Stimulated activated CD4-positive, alpha-beta T cell treated with anti-CD3 and anti-CD28 coated beads, TNF-alpha, amount 100 ng/mL, for 4 hours (primary cell): ENCODE measurements at places on chromosomes 13 and 19.

GRCh38 chr13:110683203-110683883 is 22.6 kb downstream of the CARS2 start:
- DNase-seq: no peak

DNA sequence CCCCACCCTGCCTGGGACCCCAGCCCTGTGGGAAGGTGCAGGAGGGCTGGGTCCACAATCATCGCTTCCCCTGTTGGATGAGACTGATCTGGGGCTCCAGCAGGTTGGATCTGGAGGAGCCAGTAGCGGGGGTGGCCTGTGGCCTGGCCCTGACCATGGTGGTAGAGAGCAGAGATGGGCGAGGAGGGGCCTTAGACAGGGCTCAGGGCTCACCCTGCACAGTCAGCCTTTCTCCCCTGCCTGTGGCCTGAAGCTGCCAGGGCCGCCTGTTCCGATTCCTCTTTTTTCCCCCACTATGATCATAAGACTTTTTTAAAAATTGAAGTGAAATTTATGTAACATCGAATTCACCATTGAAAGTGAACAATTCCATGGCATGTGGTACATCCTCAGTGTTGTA is 18.2 kb downstream of the SIN3B start:
- DNase-seq: no peak

DNA sequence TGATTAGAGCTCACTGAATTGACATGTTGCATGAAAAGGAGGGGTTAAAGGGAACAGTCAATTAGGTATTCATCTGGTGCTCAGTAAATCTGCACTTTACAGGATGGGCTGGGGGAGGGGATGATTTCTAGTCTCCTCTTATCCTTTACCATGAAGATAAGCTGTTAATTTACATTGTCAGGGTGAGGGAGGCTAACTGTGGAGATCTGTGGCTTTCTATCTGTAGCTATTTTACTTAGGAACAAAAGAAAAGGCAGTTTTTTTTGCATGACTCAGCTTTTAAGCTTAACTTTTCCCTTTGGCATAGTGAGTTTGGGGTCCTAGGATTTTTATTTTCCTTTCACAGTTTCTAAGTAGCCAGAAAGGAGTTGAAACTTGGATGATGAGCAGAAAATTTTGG is 253.3 kb downstream of the LMO7 start:
- DNase-seq: no peak

- DNase-seq: no peak
These were observed 88.0 kb downstream of the PCCA start for GRCh38 chr13:100176801-100177400.
